Lung microvascular endothelial cell (primary cell): ENCODE measurements at places on chromosomes 12 and 14. TPM values are rescaled to one million over a fixed set of nuclear protein-coding genes. Genes with fewer than 3 reads are reported as not detected.

The OVCH1 gene
- total RNA-seq = under 0.01 TPM in 1 of 2 replicates, not detected in the other

DNA sequence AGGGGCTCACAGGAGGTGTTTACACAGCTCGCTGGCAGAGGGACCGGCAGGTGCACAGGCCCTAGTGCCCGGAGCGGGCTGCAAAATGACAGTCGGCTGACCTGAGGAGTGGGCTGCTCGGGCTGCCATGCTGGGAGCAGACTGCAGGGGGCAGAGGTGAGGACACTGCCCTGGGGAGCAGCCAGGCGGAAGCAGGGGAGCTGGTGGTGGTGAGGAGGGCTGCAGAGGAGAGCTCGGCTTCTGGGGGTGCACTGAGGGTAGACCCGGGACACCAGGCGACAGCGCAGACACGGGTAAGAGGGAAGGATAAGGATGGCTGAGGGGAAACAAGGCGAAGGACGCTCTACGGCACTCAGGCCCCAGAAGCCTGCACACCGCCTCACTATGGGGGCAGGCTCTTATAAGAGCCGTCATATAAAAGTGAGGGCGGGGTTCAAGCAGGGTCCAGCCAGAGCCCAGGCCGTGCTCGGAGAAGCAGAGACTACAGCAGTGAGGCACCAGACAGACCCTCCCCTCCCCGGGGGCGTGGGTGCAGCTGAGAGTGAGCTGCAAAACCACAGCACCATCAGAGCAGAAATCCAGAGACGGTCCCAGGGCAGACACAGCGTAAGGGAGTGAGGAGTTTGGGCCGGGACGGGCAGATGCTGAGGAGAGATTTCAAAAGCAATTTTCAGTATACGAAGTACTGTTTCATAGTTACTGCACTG, 62.5 kb downstream of the CCDC88C start:
- no peak for DNase-seq

The IFNG-AS1 gene
- not detected in 2 replicates for total RNA-seq

GRCh38 chr12:34257093-34257492, 234.8 kb downstream of the ALG10 start:
- DNase-seq = no peak

- DNase-seq = peak; percentile 30
Measured at GRCh38 chr12:20370014-20370386, 1.7 kb downstream of the PDE3A start.

The SLC2A14 gene
- total RNA-seq = not detected in 2 replicates
